ENCODE measurements at places on chromosomes 4 and X.

- DNase-seq: no peak
Measured at GRCh38 chr4:14383652-14384051, 618.6 kb upstream of the CPEB2 start.

GRCh38 chr4:30385650-30386049 lies 334.5 kb upstream of the PCDH7 start:
- no peak for DNase-seq

GRCh38 chr4:6963139-6963611 lies 53.5 kb downstream of the TBC1D14 start:
- DNase-seq: no peak

DNA sequence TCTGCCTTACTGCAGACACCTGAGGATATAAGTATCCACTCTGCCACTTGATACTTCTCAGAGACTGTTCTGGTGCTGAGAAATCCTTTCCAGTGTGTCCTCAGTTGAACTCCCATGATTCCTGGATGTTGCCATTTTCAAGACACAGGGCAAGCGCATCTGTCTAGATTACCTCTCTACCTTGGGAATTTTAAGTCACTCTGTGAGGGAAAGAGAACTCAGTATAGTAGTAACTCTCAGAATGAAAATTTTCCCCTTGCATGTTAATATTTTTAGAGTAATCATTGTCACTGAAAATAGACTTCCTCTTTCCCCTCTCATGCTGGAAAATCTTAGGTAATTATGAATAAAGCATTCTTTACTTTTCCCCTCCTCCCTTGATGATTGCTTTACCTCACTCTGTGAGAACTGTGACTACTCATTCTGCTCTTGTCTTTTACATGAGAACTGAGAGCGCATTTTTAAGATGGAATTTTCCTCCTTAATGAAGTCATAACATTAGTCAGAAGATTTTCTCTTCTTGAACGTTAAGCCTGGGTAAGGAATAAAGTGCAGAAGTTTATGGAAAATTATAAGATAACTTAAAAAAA lies 45.0 kb downstream of the TET2 start:
- peak; percentile 8 for DNase-seq

- no peak for DNase-seq
Measured at GRCh38 chr4:87950936-87951511, 24.5 kb upstream of the SPP1 start.

DNA sequence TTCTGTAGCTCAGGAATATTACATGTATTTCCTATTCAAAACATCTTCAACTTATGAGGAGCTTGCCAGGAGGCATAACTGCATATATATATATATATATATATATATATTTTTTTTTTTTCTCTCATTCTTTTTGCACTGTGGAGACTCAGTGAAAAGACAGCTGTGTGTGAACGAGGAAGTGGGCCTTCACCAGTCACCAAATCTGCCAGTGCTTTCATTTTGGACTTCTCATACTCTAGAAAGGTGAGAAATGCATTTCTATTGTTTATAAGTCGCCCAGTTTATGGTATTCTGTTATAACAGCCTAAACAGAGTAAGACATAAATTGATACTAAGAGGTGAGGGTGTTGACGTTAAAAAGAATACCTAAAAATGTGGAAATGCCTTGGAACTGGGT lies 710.6 kb downstream of the TRAM1L1 start:
- DNase-seq: no peak

GRCh38 chr4:78532046-78532445 lies 19.5 kb upstream of the ANXA3 start:
- no peak for DNase-seq
